Mucosa of descending colon (tissue), 3 donors: ENCODE measurements at places on chromosomes 5 and 9.
A peak's percentile ranks its signal among the peaks of the same experiment; 100 is the strongest.

- no peak for DNase-seq
Measured at GRCh38 chr5:179795049-179795862, 1.5 kb downstream of the LTC4S start.

GRCh38 chr5:9343146-9343850 is 202.6 kb downstream of the SEMA5A start:
- DNase-seq = no peak

- no peak for DNase-seq
Measured at GRCh38 chr5:67206461-67206860, 9.9 kb upstream of the CD180 start.

DNA sequence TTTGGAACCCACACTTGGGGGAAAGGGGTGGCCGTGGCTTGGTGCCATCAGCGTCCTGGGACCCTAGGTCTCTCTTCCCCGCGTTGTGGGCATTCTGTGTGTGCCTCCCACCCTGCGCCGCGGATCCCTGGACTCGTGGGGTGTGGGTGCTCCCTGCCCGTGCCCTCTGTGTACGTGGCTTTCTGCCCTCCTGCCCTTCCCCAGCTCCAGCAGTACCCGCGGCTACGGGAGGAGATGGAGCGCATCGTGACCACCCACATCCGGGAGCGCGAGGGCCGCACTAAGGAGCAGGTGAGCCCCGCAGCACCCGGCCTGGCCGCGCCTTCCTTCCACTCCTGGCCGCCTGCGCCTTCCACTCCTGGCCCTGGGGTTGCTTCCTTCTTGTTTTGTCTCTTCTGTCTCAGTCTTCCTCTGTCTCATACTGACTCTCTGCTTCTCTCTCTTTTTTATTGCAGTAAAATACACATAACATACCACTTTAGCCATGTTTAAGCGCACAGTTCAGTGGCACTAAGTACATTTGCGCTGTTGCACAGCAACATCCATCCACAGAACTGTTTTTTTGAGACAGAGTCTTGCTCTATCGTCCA is 30.7 kb downstream of the DNM1 start:
- DNase-seq = no peak

GRCh38 chr9:131918481-131918880 is 161.2 kb downstream of the MED27 start:
- no peak for DNase-seq

- DNase-seq = no peak
Measured at GRCh38 chr5:10689391-10690081, 71.5 kb downstream of the DAP start.

GRCh38 chr9:111627260-111627963 is 3.7 kb upstream of the DNAJC25 start:
- peak; percentile 56 for DNase-seq
